ENCODE measurements at places on chromosomes 5 and 9.
A peak's percentile ranks its signal among the peaks of the same experiment; 100 is the strongest.

GRCh38 chr5:80143491-80143890 is 108.3 kb downstream of the THBS4 start:
- DNase-seq, result no peak

DNA sequence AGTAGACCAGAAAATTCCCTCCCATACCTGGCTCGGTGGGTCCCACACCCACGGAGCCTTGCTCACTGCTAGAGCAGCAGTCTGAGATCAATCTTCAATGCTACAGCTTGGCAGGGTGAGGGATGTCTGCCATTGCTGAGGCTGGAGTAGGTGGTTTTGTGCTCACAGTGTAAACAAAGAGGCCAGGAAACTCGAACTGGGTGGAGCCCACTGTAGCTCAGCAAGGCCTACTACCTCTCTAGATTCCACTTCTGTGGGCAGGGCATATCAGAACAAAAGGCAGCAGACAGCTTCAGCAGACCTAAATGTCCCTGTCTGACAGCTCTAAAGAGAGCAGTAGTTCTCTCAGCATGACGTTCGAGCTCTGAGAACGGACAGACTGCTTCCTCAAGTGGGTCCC is 5.6 kb upstream of the GZMA start:
- no peak for DNase-seq

GRCh38 chr5:33941090-33941489 is 4.9 kb downstream of the RXFP3 start:
- DNase-seq, result no peak

DNA sequence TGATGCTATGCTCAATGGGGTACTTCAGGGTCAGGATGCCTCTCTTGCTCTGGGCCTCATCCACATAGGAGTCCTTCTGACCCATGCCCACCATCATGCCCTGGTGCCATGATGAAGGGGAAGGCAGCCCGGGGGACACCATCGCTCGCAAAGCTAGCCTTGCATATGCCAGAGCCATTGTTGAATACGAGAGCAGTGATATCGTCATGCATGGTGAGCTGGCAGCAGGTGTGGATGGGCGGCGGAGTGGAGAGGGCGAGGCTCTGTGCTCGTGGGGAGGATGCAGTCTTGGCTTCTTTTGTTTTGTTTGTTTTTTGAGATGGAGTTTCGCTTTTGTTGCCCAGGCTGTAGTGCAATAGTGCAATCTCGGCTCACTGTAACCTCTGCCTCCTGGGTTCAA is 17.2 kb upstream of the SPZ1 start:
- DNase-seq, result no peak

DNA sequence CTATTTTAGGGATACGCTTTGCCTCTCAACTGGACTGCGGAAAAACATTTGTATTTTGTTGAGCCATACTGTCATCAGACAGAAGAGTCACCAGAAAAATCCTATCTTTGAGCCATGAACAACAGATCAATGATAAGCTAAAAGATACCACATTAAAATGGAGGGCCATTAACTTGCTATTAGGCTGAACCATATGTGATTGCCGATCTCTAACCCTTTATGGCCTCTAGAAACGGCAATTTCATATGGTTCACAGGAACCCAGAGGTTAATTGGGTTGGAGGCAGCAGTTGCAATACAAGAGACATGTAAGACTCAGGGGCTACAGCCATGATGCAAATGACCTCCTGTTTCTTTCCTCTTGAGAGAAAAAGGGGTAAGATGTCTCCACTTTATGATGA is 69.8 kb downstream of the MYO10 start:
- no peak for DNase-seq

DNA sequence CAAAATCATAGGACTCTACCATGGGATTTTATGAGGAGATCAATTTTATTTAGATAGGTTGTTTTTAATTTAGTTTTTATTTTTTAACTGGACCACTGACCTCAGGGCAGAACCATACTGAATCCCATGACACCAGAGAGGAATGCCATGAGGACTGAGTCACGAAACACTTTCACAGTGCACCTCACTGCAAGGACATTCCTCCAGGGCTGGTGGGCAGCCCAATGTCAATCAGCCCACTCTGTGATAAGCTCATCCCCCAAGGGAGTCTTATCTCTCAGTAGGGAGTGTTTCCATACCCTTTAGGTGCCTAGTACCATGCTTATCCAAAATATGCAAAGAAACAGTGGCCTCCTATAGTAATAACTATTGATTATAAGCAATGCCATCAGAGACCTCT is 224.5 kb upstream of the CDH6 start:
- no peak for DNase-seq

GRCh38 chr5:154162539-154163151 is 27.9 kb upstream of the GALNT10 start:
- DNase-seq, result no peak

DNA sequence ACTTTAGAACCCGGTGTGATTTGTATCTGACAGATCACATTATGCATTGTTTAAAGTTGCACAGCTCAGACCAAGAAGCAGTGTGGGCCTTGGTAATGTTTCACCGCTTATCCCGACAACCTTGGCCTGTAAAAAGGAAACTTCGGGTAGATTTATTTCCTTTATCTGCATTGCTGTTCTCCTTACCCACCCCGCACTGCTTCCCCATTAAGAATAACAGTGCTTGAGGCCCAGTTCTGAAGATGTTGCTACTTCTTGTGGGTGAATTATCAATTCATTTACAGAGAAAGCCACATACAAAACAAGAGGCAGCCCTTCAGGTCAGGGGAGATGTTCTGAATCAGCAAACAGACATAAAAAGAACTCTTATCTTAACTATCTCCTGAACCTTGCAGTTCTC is 8.4 kb downstream of the SMARCA2 start:
- DNase-seq, result no peak

GRCh38 chr5:93580927-93581445 is at the start of gene NR2F1-AS1:
Gene NR2F1-AS1 (minus strand): TSS chr5:93581219.
- DNase-seq, result no peak

DNA sequence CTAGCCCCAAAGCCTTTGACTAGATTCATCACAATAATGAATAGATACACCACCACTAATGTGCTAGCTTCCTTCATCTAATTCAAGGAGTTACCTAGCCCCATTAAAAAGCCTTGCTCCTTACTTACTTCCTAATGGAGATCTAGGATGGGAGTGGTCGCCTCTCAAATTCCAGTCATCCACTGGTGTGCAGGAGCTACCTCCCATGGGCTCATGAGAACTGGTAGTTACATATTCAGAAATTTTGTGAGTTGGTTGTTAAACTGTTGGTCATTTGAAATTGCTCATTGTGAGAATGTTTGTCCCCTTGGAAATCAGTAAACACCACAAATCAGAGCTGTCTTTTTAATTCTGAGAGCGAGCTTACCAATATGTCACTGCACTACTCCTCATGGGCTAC is 91.7 kb upstream of the GDNF start:
- DNase-seq, result no peak

GRCh38 chr5:133347039-133347438 is 265.3 kb downstream of the FSTL4 start:
- no peak for DNase-seq

- no peak for DNase-seq
Observed at GRCh38 chr9:135823036-135823435, 84.3 kb downstream of the CAMSAP1 start.

DNA sequence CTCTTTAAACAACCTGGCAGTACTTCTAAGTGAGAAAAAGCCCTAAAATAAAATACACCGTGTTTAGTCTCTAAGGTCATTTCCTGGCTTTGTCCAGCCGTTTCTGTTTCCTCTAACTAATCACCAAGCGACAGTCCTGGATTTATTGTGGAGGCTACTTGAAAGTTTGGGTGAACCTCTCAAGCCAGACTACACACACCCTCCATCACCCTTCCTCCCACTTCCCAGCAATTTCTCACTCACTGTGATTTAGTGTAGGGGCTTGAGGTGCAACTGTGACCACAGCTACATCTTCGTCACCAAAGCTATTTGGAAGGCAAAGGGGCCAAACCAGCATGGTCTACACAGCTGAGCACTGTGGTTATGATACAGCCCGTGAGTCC is 240.0 kb upstream of the SLC24A2 start:
- DNase-seq, result no peak

DNA sequence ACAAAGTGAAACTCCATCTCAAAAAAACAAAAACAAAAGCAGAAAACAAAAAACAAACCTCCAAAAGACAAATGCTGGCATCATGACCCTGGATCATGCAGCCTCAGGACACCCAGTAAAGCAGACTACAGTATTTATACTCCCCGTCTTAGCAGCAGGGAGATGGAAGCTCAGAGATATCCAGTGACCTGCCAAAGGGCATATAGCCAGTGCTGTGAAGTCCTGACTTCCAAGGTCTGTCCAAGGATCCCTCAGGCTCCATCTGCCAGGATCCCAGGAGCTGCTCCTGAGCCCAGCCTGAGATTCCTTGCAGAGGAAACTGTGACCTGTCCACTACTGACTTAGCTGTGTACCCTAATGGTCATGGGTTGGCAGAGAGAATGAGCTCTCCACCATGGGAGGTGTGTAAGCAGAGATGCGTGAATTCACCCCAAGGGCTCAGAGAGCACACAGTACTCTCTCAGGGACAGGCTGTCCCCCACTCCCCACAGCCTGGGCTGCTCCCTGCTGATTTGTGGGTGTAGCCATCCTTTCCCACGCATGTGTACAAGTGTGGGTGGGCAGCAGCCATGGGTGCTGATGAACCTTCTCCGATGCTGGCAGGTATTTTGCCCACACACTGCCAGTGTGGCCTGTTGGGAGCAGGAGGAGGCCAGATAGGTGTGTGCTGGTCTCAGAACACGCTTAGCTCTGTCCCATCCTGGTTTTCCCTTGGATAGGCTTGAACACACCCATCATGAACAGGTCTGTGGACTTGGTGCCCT is 2.1 kb upstream of the WNK2 start:
- no peak for DNase-seq

DNA sequence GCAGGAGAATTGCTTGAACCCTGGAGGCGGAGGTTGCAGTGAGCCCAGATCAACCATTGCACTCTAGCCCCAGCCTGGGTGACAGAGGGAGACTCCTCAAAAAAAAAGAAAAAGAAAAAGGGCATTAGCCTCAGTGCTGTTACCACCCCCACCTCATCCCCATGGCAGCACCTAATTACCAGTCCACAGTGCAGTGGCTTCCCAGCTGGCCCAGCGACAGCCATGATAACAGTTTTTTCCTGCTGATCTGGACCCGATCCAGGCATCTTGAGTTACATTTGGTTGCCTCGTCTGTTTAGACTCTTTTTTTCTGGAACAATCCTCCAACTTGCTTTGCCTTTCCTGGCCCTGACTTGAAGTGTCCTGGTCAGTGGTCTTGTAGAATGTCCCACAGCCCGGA is 24.4 kb downstream of the NCS1 start:
- no peak for DNase-seq

- no peak for DNase-seq
Observed at GRCh38 chr9:124975131-124975530, 34.2 kb upstream of the GOLGA1 start.

GRCh38 chr5:39523821-39524220 is 99.0 kb upstream of the DAB2 start:
- DNase-seq, result no peak

DNA sequence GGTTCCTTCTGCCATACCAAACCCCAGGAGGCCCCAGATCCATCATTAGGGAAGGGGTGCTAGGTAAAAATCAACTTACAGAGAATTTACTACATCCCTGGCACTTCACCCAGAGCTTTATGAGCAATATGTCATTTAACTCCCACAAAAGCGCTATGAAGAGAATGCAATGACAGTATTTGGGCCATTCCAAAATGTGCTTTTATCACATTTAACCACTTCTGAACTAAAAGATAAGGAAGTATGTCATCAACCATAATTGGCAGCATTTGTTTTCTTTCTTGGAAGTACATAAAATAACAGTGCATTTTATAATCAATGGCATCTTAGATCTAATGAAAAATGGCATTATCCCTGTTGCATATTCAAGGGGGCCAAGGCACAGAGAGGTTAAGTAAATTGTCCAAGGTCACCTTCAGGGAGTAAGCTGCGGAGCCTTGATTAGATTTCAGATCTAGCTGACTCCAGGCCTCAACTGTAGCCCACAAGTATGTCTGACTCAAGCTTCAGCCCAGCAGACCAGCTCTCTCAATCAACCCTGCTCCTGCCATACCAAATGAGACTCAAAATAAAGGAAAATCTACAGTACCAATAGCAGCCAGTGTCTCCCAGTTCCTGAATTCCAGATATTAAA is 16.5 kb downstream of the SH3TC2 start:
- no peak for DNase-seq

DNA sequence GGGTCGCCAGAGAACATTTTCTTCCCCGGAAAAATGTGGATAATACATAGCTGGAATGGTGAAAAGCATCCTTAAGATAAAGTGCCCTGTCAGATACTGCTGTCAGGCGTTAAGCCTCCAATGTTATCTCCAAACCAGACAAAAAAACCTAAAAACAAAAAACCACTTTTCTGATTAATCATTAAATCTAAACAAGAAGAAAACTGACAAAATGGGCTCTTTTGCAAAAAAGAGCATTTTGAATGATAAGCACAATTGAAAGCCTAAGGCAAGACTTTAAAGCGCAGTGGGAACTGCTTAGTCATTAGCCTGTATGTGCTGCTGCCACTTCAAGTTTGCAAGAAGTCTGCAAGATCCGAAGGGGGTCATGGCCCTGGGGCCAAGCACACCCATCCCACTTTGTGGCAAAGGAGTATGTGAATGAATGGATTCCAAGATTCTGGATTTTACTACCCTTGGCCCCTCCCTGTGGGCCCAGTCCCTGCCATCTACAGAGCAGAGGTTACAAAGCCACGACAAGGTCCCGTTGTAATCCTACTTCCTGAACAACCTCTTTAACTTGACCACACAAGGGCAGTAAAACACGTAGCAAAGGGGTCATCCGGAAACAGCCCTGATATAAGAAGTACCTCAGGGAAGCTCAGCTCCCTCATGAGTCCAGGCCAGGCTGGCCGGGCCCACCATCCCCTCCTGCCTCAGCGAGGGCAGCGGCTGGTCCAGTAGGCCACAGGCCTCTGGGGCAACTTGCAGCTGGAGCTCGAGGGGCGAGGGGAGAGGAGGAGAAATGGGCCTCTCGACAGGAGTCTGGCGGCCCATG is 29.7 kb downstream of the SHB start:
- DNase-seq, result no peak

- DNase-seq, result no peak
Observed at GRCh38 chr9:133821601-133822429, 83.7 kb upstream of the SARDH start.

- peak; percentile 47 for DNase-seq
Observed at GRCh38 chr9:124448019-124448418, 2.2 kb upstream of the ADGRD2 start.

GRCh38 chr5:137252512-137252911 is 246.6 kb downstream of the SPOCK1 start:
- no peak for DNase-seq

- no peak for DNase-seq
Observed at GRCh38 chr9:130129432-130130061, 42.7 kb upstream of the NCS1 start.

DNA sequence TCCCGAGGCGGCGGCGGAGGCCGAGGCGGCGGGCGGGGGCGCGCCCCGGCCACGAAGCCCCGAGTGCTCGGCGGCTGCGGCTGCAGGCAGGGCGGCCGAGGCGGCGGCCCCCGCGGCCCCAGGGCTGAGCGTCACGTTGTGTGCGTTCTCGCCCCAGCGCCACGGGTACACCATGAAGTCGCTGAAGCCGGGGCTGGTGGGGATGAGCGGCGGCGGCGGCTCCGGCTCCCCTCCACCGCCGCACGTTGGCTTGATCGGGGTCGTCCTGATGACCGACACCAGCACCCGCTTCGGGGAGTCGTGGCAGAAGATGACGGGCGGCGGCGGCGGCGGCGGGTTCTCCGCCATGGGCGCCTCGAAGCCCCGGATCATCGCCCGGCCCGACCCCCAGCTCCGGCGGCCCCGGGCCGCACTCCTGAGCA is 498 bp downstream of the ZNF367 start:
- DNase-seq, result peak; percentile 74

All from upper lobe of right lung (tissue), 1 donor.